ENCODE measurements at places on chromosomes 5 and 9.

GRCh38 chr9:132849185-132849706 is 28.8 kb downstream of the AK8 start:
- DNase-seq = no peak

DNA sequence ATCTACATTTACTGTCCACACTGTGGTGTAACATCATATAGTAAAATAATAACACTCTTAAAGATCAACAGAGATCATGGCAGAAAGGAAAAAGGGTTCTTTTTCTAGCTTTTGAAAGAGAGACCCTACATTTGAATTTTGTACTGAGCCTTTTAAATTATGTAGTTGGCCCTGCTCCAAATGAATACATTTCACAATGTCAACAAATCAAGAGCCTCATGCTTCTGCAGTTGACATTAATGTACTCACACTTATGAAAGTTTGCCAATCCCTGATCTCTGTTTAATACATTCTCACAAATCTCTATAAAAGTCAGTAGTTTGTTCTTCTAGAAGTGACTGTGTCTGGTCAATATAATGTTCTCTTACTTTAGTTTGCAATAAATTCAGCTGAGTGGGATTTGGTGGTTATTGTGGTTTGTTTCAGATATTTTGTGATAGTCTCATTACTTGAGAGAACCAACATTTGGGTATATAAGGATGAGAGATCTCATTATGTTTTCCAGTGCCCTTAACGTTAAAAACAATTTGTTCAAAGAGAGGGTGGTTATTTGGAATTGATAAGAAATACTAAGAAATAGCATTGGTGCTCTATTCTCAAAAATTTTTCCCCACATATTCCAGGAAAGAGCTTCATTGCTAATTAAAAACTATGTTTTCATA is 277.8 kb upstream of the FTMT start:
- DNase-seq = no peak

DNA sequence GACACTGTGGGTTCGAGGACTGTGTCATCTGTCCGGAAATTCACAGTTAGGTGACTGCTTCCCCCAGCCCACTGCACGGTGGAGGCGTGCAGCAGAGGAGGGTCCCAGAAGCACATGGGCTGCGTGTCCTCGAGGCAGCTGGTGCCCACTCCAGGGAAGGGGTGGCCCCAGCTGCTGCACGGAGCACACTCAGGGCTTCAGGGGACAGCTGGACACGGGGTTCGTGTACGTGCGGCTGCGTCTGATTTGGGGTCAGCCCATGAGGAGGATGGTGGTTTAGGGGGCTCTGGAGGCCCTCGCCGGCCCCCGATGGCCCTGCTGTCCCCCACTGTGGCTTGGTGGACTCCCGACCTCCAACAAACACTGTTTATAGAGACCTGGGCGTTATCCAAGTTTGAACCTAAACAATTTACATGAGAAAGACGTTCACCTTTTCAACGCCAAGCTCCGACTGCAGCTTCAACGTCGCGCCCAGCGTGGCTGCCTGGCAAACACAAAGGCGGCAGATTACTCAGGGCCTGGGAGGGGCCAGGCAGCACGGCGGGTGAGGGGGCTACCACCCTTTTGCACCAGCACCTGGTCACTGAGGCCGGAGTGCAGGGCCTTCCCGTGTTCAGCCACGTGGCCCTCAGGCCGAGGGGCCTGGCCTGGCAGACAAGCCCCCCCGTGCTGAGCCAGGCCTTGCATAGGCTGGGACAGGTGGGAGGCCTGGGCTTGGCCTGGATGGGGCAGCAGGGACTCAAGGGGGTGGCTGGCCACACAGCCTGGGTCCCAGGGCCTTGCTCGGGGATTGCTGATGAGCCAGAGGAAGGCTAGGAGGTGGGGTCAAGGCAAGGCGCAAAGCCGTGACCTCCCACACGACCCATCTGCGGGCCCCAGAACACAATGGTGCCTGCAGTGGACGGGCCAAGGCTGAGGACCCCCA is 55.2 kb downstream of the EXD3 start:
- no peak for DNase-seq

GRCh38 chr5:116075191-116075831 is 9.5 kb upstream of the COMMD10 start:
- DNase-seq = no peak

DNA sequence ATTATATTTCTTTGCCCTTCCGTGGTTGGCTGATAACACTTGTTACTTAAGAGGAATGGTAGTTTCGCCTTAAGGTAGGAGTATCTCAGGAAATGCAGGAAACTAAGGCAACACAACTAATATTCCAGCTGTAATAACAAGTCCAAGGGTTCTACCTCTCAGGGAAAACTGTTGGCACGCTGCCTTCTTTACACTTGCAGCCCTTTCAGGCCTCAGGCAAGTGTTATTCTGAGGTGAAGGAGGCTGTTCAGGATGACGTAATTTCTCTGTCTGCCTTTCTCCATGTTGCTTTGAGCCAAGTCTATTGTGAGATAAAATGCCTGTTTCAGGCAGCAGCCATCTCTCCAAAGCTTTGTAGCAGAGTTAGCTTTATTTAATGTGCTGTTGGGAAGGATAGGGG is 38.0 kb downstream of the VCAN start:
- DNase-seq = no peak

DNA sequence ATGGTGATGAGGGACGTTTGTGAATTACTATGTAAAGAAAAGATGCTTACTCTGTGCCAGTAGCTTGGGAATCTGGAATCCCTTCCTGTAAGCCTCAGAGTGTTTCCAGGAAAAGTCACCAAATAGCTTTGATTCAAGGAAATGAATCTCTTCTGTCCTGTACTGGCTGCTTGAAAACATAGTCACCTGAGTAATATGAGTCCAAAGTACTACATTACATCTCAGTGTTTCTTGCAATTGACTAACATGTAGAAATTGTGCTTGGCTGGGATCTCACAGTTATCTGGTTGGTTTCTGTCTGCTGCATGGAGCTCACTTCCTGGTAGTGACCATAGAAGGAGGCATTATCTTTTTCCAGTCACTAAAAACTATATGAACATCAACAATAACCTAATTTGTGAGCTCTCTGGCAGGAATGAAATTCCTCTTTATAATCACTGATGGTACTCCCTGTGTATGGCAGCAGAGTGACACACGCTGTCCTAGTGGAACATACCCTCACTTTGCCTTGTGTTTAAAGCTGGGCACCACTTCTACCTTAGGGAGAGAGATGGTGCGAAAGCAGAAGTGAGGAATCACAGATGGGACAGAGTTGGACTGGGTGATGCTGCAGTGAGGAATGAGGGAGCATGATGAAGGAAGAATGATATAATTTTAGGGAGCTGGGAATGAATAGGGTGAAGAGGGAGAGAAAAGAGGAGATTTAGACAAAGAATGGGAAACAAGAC is 568.5 kb downstream of the RAB3C start:
- no peak for DNase-seq

DNA sequence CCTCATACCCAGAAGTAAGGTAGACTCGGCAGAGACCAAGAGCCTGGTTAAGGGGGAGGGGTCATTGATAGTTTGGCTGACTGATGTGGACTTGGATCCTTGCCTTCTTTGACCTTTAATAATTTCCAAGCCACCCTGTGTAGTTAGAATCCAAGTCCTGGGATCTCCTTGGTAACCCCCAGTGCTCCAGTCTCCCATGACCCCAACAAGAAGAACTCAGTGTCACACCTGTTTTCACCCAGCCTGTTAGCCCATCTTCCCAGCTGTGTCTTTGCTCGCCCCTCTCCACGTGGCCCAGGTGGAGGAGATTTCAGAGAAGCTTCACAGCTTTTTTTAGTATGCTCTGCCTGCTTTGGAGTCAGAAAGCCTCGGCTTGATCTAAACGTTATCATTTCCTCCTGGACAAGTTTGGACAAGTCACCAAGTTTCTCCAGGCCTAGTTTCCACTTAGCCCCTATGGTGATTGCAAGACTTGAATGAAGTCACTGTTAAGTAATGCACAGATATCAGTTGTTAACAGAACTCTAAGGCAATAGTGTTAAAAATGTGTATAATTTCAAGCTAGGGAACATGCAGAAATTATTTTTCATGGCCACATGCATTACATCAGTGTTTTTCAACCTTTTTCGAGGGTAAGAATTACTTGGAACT is 170.0 kb downstream of the TMEM38B start:
- DNase-seq = no peak

GRCh38 chr5:180647465-180647864 is 1.9 kb downstream of the FLT4 start:
- DNase-seq = no peak

DNA sequence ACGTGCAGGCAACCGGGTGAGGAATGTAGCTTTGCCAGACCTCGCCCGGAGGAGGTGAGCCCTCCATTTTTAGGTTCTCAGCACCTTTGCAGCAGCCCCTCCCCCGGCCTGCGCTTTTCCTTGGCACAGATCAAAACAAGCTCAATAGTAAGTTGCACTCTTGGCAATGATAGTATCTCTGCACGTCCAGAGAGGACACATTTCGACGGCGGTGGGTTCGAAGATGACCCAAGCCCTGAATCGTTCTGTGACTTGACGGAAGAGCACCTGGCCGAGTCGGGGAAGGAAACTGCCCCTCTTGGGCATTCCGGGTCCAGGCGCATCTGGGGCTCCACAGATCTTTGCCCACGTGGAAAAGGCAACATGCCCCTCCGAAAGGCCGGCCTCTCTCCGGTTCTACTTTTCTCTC is 904 bp downstream of the GDNF start:
- no peak for DNase-seq

GRCh38 chr5:25005431-25005830 is 360.7 kb upstream of the CDH10 start:
- DNase-seq = no peak

DNA sequence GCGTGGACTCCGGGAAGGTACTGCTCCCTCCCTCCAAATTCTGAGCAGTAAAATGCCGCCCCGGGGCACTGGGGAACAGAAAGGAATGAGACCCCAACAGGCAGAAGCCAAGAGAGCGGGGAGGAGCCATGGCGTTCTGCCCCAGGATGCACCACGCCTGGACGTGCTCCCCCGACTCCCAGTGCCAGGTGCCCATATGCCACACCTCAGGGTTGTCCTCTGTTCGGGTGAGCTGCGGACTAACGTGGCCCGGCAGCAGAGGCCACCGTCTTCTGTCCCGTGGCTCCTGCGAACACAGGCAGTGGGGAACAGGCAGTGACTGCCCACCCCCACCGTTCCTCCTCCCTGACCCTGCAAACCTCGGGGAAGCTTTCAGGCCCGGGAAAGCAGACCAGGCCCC is 4.8 kb downstream of the SURF6 start:
- DNase-seq = no peak

- no peak for DNase-seq
Observed at GRCh38 chr5:34496701-34497469, 159.2 kb upstream of the RAI14 start.

DNA sequence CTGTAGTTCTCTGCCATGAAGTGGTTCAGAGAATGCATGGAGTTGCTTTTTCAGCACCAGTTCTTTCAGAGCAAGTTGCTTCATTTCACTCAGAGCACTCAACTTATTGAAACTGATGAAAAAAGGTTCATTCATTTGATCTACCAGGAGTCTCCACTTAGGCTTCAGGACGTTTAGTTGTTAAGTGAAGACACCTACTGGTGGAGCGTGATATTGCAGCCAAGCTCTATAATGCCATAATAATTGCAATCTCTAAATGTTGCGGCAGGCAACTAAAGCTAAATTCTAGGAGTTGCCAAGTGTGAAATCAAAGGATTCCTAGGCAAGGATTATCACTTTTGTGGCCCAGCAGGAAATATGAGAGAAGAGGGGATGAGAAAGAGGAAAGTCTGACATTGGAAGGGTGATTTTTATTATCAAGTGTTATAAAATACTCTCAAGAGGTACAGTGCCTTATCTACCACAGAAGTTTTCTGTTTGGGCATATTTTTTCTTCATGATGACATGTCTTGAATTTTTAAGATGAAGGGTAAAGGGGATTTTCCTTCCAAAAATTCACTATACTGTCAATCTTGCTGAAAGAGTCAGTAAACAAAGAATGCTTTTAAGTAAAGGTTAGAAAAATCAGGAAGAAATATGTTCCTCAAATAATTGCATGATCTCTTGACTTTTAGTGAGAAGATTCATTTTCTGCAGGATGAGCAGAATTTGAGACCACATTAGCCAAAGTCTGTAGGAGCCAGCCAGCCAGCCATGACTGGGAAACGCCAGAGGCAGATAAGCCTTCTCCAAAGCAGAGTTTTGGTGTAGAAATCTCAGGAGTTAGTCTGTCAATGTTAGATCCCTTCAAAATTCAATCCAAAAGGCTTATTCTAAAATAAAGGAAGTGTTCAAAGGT is 83.4 kb downstream of the SH3PXD2B start:
- no peak for DNase-seq

DNA sequence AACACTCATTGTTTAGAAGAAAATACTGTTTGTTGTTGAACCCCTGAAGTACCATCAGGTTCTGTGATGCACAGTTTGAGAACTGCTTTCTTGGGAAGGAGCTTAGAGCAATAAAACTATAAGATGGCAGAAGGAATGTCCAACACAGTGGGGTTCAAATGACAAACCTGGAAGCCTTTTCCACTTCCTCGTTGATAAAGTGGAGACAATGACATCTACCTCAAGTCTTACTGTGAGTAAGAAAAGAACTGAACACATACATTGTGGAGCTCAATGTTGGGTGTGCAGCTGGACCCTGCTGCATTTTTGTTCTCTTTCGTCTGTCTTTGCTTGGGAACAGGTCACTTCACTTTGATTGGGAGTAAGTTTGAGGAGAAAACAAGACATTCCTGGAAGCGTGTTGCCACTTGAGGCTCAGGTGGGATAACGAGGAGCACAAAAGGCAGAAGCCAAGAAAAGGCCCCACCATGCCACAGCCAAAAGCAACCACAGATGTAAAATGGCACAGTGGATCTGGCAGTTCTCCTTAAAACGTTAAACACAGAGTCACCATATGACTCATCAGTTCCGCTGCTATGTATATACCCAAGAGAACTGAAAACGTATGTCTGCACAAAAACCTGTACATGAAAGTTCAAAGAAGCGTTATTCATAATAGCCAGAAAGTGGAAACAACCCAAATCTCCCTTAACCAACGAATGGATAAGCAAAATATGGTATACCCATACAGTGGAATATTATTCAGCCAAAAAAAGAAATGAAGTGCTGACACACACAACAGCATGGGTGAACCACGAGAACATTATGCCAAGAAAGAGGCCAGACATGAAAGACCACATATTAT is 42.9 kb upstream of the SUB1 start:
- peak; percentile 32 for DNase-seq
